Activated gamma-delta T cell treated with Interleukin-2 at 50 U/mL for 16 hours (primary cell): ENCODE measurements at places on chromosomes 11 and 22.
A peak's percentile ranks its signal among the peaks of the same experiment; 100 is the strongest.

DNA sequence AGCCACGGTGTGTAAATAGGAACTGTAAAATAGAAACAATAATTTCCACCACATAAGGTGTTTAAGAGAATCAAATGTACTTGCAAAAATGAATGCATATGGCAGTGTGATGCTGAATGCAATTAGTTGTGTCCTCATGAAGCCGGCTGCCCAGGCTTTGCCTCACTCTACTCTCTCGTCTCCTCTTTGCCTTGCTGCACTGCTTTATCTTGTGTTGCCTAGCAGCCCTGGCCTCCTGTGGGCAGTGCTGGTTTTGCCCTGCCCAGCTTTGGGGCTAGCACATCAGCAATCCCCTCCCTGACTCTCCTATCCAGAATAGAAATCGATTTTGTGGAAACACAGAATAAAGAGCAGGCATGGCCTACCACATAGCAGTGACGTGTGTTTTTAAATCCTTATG, 30.0 kb downstream of the LRRC32 start:
- DNase-seq: no peak

GRCh38 chr11:19555266-19555665, 157.4 kb upstream of the NAV2 start:
- no peak for DNase-seq

DNA sequence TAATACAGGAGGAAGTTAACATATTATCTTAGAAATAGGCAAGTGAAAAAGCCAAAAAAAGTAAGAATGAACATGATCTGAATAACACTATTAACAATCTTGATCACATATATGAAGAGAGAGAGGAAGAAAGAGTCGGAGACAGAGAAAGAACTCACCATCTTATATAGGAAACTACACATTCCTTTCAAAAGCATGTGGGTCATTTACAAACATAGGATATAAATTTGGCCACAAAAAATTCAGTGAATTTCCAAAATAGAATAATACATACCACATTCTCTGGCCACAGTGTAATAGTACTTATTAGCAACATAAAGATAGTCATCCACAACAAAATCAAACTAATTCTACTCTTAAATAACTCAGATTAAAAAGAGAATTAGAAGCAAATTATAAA, 50.9 kb upstream of the ME3 start:
- no peak for DNase-seq

GRCh38 chr11:102452461-102453301, at the start of gene TMEM123:
TSS of gene TMEM123 (minus strand) at chr11:102452765. CDS start at chr11:102452623, 142 bp downstream.
- DNase-seq: peak; percentile 89

GRCh38 chr11:112016765-112017376, 8.3 kb upstream of the DLAT start:
- no peak for DNase-seq

GRCh38 chr11:108635106-108635505, 29.8 kb upstream of the DDX10 start:
- DNase-seq: no peak

DNA sequence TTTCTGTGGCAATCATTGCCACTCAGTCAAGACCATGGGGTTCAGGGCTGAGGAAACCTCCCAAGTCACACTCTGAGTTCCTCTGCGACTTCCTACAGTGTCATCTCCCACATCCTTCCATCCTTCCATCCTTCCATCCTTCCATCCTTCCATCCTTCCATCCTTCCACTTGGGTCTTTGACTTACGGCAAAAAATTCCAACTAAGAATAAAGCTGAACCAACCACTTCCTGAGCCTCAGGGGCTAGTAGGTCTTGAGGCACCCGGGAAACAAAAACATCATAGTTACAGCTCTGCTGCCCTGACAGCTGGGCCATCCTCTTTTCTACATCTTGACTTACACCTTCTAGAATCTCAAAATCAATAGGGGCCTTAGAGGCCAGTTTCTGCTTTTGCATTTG, 32.1 kb downstream of the EHF start:
- DNase-seq: no peak

GRCh38 chr11:69912911-69913451, 93.8 kb upstream of the FGF3 start:
- DNase-seq: no peak

DNA sequence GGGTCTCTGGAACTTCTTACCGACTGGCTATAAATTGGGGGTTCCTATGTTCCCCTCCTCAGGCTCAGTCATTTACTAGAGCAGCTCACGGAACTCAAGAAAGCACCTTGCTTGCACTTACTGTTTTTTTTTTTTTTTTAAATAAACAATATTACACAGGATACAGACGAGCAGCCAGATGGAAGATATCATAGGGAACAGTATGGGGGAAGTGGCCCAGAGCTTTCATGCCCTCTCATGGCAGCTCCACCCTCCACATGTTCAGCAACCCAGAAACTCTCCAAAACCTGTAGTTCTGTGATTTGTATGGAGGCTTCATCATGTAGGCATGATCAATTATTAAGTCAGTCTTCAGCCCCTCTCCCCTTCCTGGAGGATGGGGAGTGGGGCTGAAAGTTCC, 7.5 kb downstream of the UVRAG start:
- DNase-seq: no peak

DNA sequence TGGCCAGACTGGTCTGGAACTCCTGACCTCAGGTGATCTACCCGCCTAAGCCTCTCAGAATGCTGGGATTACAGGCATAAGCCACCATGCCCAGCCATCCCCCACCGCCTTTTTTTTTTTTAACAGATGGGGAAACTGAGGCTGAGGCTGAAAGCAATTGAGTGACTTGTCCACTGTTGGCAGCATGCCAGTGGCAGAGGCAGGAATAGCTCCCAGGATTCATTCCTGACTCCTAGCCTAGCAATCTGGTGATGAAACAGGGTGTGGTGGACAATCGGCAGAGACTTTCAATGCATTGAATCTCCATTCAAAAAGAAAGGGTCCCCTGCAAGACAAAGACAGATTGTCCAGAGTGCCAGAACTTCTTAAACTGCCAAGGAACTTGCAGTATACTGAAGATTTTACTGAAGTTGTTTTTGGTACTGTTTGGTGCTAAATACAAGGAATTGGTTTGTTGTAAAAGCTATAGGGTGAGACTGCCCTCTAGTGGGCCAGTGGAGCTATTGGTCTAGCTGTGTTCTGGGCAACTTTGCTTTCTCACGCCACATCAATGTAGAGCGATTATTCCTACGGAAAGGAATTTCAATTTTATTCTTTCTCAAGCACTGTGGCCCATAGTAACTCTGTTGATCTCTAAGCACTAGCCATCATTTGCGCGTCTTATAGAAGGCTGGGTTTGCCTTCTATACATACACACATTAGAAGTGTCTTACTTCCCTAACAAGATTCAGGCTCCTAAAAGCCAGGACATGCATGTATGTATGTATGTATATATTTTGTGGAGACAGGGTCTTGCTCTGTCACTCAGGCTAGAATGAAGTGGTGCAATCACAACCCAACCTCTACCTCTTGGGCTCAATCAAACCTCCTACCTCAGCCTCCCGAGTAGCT, 21.0 kb downstream of the C22orf31 start:
- DNase-seq: peak; percentile 66

GRCh38 chr22:41223535-41223934, 17.2 kb downstream of the CHADL start:
- no peak for DNase-seq

GRCh38 chr11:126465573-126466188, 110.2 kb downstream of the ST3GAL4 start:
- no peak for DNase-seq

- DNase-seq: peak; percentile 46
Measured at GRCh38 chr11:124740277-124740882, 638 bp downstream of the NRGN start.

GRCh38 chr22:50076646-50077535, 8.3 kb downstream of the MLC1 start:
- no peak for DNase-seq

- DNase-seq: no peak
Measured at GRCh38 chr22:19466126-19466716, 12.8 kb downstream of the UFD1 start.

DNA sequence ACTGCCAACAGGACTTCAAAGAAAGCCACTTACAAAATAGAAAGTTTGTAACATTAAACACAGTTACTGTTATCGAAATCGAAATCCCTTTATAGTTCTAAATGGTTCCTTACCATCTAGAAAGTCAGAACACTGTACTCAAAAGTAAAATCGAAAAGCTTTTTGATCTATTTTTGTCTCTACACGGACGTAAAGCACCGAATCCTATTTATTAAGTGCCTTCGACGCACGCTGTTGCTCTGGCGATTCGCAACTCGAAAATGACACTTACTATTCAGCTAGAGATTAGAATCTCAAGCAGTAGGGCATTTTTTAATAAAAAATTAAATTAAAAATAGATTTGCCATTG, 78.3 kb downstream of the LARGE1 start:
- DNase-seq: no peak

GRCh38 chr11:101010899-101011298, 118.7 kb downstream of the PGR start:
- no peak for DNase-seq

DNA sequence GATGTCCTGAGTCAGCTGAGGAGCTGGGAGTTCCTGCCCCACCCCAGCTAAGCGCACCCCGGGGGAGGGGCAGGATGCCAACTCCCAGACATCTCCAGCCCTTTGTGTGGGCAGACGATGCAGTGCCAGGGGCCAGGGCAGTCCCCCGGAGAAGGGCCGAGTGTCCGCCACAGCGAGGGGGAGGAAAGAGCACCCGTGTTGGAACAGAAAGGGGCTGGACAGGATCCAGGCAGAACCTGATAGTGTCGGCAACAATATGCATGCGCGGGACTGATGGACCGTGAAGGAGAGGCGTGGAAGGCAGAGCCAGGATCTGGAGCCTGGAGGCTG, 1434.7 kb downstream of the BRD1 start:
- no peak for DNase-seq

- no peak for DNase-seq
Measured at GRCh38 chr11:71393283-71393682, 54.9 kb downstream of the DHCR7 start.

DNA sequence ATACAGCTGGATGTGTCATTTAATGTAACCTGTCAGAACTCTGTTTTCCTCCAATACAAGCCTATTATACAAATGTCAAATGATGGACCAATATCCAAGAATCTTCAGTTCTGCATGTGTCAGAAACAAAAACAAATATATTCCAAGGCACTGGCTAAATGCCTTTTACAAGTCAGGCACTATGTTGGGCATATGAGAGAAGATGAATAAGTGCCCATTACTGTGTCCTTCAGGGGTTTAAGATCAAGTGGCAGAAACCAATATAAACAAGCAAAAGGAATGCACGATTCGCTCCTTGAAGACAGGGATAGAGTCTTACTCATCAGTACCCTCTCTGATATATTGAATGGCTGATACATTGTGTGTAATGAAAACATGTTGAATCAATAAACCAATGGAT, 254.4 kb downstream of the TTC28 start:
- no peak for DNase-seq

GRCh38 chr22:50307890-50308596, 597 bp upstream of the PLXNB2 start:
- no peak for DNase-seq

GRCh38 chr11:44351006-44351660, 41.2 kb upstream of the ALX4 start:
- no peak for DNase-seq

DNA sequence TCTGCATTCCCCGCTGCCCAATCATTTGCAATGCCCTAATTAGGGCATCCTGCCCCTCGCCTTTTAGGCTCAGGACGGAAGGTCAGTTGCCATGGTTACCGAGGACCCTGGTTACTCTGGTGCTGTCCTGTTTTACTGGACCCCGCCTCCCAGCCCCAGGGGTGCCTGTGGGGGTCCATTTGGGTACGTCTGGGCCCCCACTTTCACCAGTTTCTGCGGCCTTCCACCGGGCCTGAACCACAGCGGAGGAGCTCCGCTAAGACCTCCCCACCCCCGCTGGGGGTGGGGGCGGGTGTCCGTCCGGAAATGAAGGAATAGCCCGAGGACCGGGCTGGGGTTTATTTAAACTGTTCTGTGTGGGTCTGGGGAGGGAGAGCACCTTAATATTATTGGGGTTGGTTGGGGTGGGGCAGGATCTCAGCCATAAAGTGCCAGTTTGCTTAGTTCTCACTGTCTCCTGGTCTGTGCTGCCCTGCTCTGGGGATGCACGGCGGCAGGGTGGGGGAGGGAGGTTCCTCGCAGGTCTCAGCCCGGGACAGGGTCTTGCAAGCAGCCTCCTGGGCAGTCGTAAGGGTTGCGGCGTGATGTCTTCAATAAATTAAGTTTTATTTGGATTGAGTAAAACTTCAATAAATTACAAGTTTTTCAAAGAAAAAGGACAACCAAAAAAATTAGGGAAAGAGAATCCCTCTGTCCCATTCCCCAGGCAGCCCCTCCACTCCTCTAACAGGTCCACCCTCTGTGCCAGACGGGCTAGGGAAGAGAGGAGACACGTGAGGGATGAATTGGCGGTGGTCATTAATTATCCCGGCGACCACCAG, 5.3 kb downstream of the PHOX2A start:
- no peak for DNase-seq

DNA sequence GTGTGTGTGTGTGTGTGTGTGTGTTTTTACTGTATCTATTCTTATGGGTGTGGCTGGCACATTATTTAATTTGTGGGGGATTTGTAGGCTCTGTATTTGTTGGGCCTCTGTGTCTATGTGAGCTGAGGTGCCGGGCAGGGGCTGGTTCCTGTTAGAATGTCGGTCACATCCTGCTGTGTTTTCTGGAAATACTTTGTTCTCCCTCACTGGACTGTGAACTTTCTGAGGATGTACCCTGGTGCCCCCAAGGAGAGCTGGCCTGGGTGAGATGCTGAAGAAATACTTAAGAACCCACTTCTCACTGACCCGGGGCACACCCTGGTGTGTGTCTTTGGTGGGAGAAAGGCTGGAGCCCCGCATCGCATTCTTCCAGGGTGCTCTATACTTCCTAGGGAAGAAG, 28.6 kb downstream of the KIAA1671 start:
- DNase-seq: no peak

DNA sequence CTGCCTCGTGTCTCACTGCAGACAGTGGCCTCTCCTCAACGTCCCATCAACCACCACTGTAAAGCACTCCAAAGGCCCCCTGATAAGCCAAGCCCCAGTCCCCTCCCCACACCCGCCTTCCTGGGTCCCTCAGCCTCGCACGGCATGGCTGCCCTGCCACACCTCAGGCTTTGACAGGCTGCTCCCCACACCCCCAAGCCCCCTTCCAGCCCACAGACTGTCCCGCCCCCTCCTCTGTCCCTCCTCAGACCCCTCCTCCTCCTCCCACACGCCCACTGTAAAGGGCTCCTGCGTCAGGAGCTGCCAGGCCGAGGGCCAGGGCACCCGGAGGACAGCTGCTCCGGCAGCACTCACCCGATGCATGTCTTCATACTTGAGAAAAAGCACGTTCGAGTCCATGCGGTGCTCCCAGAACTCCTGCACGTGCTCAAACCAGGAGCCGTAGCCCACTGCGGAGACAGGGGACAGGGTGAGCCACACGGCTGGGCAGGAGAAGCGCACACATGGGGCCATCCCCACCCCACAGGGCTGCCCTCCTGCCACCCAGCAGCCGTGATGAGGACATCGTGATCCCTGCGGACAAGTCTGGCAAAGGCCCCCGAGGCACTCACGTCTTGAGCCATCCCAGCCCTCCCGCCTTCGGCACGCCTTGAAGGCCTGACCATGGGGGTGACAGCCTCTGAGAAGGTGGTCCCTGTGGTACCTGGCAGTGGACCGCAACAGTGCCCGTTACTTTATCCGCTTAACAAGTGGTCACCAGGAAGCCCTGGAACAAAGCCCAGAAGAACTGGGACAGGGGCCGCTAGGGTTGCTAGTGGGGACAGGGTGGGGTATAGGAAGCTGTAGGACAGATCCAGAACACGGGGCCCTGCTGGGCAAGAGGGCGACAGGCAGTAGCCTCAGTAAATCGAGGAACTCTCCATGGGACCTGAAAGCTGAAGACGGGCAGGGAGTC, 21.5 kb upstream of the EFCAB6 start:
- DNase-seq: no peak
